A549 treated with DMSO at 1 μM for 4 hours (cell line): ENCODE measurements at places on chromosomes 2 and 18. TPM values are rescaled to one million over a fixed set of nuclear protein-coding genes. Genes with fewer than 3 reads are reported as not detected.

LTBP1 gene
- 19.0 to 29.1 TPM (median 25.6 TPM) in 5 replicates for total RNA-seq

PSMA8 gene
- not detected in 5 replicates for total RNA-seq

CRYGD gene
- not detected in 5 replicates for total RNA-seq

STAT4 gene
- total RNA-seq: 2.7 to 3.8 TPM (median 3.5 TPM) in 5 replicates

ALPG gene
- total RNA-seq: 0.07 to 0.15 TPM (median 0.13 TPM) in 4 of 5 replicates, not detected in the other

GREB1L gene
- total RNA-seq: 1.7 to 3.9 TPM (median 2.2 TPM) in 5 replicates

ERCC3 gene
- 47.5 to 51.9 TPM (median 48.9 TPM) in 5 replicates for total RNA-seq

CDH19 gene
- total RNA-seq: 0.96 to 2.1 TPM (median 1.7 TPM) in 5 replicates

NAT8 gene
- total RNA-seq: not detected in 5 replicates
